ENCODE measurements at places on chromosomes 5 and 9.

GRCh38 chr5:2141254-2142000, 258.7 kb upstream of the IRX4 start:
- no peak for DNase-seq

GRCh38 chr5:127439644-127440043, 77.8 kb upstream of the PRRC1 start:
- no peak for DNase-seq

DNA sequence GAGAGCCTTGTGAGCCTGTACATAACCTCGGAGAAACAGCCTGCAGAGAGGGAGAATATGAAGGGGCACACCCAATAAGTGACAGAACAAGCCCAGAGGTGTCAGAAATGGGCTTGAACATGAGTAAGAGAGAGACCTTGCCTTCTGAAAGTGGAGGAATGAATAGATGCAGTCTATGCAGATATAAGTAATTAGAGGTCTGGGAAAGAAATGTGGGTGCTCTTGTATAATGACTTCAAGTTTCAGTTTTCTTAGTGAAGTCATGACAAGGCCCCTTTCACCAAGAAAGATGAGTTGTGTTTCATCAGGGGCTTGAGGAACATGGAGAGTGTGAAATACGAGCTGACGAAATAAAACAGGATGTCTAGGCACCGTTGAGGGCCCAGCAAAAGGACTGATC, 15.1 kb downstream of the GRAMD2B start:
- DNase-seq: no peak

DNA sequence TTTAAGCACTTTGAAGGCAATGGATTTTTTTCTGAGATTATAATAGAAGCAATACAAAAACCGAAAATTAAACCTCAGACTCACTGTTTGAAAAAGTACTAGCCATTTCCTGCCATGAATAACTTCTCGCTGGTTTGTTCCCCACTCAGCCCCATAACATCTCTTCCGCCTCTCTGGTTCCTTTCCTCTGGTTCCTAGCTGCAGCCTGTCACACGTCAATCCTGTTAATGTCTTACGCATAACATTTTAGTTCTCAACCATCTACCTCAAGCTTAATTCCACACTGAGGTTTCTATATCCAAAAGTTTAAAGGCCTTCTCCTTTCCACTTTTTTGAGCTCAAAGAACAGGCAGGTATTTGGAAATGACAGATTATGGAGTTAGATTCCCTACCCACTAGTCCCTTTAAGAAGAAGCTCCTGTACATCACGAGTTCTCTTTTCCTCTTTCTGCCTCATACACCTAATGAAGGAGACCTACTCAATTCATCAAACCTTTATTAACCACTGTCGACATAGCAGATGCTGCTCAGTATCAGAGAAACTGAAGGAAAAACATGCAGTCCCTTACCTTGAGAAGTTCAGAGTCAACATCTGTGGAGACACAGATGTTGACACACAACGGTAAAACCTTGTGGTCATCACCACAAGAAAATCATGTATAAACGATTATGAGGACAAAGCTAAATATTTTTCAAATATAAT, 243.0 kb upstream of the PTGER4 start:
- peak; percentile 6 for DNase-seq

- no peak for DNase-seq
Measured at GRCh38 chr5:5364932-5365331, 57.5 kb upstream of the ICE1 start.

Data from stimulated activated naive CD4-positive, alpha-beta T cell treated with Interleukin-2 at 50 U/mL for 16 hours (primary cell).